ENCODE measurements at places on chromosomes 7 and 10.

GRCh38 chr7:156975620-156976019, 26.1 kb downstream of the NOM1 start:
- DNase-seq: no peak

DNA sequence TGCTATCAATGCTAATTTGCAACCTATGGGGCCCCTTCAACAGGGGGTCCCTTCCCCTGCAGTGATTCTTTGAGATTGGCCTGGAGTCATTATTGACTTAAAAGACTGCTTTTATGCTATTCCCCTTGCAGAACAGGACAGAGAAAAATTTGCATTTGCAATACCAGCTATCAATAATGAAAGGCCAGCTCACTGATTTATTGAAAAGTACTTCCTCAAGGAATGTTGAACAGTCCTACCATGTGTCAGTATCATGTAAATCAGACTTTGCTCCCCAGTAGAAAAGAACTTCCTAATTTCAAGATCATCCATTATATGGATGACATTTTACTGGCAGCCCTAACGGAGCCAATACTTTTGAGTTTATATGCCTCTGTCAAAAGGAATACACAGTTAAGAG, 29.7 kb upstream of the ABCA13 start:
- no peak for DNase-seq

- no peak for DNase-seq
Observed at GRCh38 chr10:119541459-119542356, 811 bp downstream of the RGS10 start.

GRCh38 chr7:89183712-89184111, 388.2 kb upstream of the TEX47 start:
- DNase-seq: no peak

GRCh38 chr7:98619450-98620321, 2.6 kb downstream of the NPTX2 start:
- peak; percentile 33 for DNase-seq

GRCh38 chr7:25611196-25611595, 382.9 kb upstream of the NPVF start:
- no peak for DNase-seq

- DNase-seq: no peak
Observed at GRCh38 chr10:62813981-62814380, 2.2 kb downstream of the EGR2 start.

- DNase-seq: no peak
Observed at GRCh38 chr10:90304533-90304932, 553.3 kb downstream of the HTR7 start.

GRCh38 chr7:72057796-72058195, 354.3 kb downstream of the CALN1 start:
- DNase-seq: no peak

- no peak for DNase-seq
Observed at GRCh38 chr7:80847027-80847426, 71.8 kb downstream of the SEMA3C start.

- no peak for DNase-seq
Observed at GRCh38 chr7:156192921-156193320, 380.7 kb upstream of the SHH start.

- DNase-seq: no peak
Observed at GRCh38 chr7:15544050-15544449, 17.8 kb downstream of the AGMO start.

- no peak for DNase-seq
Observed at GRCh38 chr7:36638140-36638539, 86.2 kb downstream of the AOAH start.

- DNase-seq: no peak
Observed at GRCh38 chr7:33276325-33276724, 147.0 kb downstream of the BBS9 start.

GRCh38 chr7:16498122-16498521, 28.5 kb upstream of the LRRC72 start:
- no peak for DNase-seq

DNA sequence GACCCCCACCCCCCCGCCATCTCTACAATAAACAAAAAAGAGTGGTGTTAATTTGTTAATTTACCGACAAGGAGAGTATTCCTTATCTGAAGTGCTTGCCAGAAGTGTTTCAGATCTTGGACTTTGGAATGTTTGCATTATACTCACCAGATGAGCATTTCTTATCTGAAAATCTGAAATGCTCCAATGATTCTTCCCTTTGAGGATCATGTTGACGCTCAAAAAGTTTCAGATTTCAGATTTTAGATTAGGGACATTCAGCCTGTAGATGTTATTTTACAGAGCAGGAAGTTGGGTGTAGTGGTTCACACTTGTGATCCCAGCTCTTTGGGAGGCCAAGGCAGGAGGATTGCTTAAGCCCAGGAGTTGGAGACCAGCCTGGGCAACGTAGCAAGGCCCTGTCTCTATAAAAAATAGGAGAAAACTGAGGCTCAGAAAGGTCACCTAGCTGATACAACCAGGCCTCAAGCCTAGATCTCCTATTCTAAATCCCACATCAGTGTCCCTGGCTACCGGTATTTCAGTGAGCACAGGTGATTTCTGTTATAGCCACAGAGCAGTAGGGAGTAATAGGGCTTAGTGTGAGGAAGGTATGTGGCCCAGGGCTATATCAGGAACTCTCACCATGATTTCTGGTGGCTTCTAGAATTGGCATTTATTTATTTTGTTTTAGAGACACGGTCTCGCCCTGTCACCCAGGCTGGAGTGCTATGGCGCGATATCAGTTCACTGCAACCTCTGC, 35.4 kb downstream of the TMEM120A start:
- DNase-seq: no peak

DNA sequence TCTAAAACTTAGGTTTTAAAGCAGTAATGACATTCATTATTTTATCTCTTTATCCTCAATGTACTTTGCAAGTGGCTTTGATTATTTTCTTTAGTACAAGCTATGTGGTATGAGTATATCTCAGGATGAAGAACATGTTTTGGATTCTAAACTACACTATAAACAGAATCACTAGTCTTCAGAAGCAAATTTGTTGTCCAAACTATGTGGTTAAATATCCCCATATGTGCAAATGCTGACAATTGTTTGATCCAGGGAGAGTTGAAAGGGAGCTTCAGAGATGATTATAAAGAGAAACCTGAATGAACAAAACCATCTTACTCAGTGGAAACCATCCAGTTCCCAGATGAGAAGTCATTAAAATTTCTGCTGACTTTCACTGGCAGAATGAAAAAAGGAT, 179.3 kb downstream of the MDFIC start:
- DNase-seq: no peak

DNA sequence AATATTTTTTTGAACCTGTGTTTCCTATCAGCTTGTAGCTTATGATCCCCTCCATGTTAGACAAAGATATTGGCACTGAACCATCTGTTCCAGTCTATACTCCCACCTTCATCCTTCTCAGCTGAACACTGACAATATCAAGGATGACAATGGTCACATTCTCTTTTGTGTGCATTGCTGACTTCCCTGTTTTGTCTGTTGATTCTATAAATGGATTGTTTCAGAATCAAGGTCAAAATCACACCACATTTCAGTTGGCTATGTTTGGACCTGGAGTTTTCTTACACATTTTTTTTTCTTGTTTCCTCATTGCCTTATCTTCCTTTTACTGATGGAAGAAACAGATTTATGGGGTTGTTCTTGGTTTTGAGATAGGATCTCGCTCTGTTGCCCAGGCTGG, 11.3 kb upstream of the SMURF1 start:
- DNase-seq: no peak

GRCh38 chr10:17650416-17650815, 6.5 kb downstream of the STAM start:
- no peak for DNase-seq

DNA sequence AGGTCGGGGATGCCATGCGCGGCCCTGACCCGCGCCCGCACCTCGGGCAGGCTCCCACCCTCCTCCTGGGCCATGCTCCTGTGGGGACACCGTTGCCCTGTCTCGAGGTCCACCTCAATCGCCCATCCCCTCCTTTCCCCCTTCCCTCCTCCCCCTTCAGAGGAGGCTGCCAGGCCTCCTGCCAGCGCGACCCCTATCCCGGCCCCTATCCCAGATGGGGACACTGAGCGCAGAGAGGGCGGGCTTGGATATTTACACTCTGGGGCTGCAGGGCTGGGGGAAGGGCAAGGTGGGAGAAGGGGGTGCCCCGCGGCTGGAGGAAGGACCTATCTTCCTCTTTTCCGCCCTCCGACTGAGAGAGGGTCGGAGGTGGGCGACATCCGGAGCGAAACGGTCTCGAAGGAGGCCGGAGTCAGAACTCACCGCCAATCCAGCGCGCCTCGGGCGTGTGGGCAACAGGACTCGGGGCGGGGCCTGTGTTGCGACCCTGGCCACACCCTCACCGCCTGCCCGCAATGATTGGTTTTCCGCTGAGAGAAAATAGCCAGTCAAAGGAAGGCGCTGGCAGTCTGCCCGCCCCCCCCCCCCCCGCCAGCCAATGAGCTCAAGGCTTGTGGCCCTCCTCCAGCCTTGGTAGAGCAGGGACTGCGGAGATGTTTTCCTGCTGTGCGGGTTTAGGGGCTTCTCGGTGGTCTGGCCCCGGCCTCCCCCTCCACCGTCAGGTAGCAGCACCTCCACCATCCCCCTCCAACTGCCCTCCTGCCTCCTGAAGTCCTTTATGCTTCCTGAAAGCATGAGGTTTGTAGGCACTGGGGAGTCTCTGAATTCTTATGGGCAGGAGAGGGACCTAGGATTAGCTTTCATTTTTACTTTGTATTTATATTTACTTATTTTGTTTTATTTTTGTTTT, at the start of gene METTL27:
Gene METTL27, minus strand, starts transcription at position 450 of the 910 bp plus-strand sequence. Its CDS starts 376 bp downstream, at position 74.
- peak; percentile 100 for DNase-seq

DNA sequence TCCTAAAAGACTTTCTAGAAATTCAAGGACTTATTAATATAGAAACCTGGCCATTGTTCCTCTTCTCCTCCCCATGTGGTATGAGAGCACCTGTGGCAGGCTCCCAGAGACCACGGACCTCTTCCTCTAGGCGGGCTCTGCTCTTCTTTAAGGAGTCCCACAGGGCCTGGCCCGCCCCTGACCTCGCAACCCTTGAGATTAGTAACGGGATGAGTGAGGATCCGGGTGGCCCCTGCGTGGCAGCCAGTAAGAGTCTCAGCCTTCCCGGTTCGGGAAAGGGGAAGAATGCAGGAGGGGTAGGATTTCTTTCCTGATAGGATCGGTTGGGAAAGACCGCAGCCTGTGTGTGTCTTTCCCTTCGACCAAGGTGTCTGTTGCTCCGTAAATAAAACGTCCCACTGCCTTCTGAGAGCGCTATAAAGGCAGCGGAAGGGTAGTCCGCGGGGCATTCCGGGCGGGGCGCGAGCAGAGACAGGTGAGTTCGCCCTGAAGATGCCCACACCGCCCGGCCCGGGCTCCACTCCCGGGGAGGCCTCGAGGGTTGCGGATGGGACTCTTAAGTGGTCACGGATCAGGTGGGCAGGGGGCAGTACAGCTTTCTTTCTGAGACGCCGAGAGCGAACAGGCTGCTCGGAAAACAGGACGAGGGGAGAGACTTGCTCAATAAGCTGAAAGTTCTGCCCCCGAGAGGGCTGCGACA, at the start of gene SLC26A4:
Gene SLC26A4, plus strand, starts transcription at position 448 of the 700 bp plus-strand sequence. CDS start 814 bp downstream, outside the sequence.
- DNase-seq: peak; percentile 62

GRCh38 chr7:17094963-17095574, 203.4 kb upstream of the AHR start:
- DNase-seq: no peak

GRCh38 chr7:114623146-114623545, 208.5 kb downstream of the FOXP2 start:
- no peak for DNase-seq

DNA sequence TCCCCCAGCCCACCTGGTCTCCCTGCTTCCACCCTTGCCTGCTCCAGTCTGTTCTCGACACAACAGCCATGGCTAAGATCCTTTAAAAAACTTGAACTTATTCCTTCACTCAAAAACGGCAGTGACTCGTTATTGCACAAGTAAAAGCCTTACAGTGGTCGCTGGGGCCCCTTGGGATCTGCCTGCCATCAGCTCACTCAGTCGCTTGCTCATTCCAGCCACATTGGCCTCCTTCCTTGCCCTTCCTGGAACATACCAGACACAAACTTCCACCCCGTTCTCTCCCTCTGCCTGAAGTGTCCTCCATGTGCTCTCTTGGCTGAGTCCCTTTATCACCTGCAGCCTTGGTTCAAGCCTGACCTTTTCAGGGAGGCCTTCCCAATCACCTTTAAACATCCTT, 4.7 kb downstream of the CCNY start:
- no peak for DNase-seq

GRCh38 chr7:87735360-87735759, 107.2 kb downstream of the RUNDC3B start:
- DNase-seq: no peak

- DNase-seq: no peak
Observed at GRCh38 chr10:123355748-123356481, 201.7 kb downstream of the BUB3 start.

GRCh38 chr10:29862923-29863614, 196.3 kb downstream of the JCAD start:
- no peak for DNase-seq

- DNase-seq: no peak
Observed at GRCh38 chr7:151228024-151228866, 1.2 kb upstream of the ABCF2 start.

DNA sequence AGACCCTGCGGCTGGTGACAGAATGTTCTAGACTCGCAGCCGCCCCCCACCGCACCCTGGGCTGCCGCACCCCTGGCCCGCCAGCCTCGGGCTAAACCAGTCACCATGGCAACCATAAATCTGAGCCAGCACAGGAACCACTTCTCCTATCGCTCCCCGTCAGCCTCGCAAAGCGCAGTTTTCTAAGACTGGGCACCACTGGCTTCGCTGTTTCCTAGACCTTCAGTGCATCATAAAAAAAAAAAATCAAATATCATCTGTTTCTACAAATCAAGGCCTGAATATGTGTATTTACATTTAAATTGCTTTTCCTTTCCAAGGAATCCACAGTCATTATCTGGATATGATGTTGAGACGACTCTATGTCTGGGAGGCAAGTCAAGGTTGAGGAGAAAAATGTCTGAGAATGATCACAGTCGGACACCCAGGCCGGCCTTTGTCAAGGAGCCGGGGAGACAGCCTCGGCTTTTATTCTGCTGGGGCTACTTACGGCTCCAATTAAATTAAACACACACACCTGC, 99.9 kb downstream of the PTPRN2 start:
- DNase-seq: no peak

DNA sequence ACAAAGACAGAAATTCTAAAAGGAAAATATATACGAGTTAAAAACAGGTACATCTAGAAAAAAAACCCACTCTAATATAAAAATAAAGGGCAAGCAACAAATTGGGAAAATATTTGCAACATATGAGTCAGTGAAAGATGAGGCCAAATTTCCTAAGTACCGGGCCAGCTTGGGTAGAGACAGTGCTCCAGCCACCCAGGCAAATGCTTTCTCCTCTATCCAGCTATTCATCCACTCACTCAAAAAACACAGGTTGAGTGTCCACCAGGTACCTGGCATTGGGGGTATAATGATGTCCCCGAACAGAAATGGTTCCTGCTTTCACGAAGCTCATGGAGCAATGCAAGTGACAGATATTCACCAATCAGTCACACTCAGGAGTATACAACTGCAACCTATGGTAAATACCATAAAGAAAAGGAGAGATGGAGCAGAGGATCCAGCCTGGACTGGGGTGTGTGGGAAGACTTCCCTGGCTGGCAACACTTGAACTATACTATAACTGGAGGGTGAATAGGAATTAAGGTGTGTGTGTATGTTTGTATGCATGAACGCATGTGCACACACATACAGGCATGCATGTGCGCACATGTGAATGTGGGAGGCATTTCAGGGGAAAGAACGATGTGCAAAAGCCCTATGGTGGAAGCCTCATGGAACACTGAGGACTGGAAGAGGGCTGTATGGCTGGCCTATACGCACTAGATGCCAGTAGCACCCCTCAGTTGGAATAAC, 2.3 kb downstream of the ARHGAP22 start:
- DNase-seq: no peak

Data from SK-N-SH (cell line).